ENCODE measurements at places on chromosomes 7 and 10. TPM values are rescaled to one million over a fixed set of nuclear protein-coding genes. Genes with fewer than 3 reads are reported as not detected.

GRCh38 chr10:116716381-116716780 is 26.0 kb downstream of the HSPA12A start:
- DNase-seq, result no peak

DNA sequence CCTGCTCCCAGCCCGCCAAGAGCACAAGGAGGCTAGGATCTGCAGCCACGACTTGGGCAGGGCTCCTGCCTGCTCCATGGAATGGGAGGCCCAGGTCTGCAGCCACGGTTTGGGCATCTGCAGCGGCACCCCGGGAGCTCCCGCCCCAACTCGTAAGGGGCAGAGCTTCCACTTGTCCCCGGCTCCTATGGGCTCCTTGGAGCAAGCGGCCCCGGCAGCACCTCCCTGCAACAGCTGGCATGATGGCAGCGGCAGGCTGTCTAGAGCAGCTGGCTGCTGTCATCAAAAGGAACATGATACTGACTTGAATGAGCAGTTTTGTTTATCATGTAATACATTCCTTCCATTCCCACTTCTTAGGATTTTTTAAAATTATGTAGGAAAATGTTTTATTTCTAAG is 684.0 kb upstream of the FOXK1 start:
- no peak for DNase-seq

DNA sequence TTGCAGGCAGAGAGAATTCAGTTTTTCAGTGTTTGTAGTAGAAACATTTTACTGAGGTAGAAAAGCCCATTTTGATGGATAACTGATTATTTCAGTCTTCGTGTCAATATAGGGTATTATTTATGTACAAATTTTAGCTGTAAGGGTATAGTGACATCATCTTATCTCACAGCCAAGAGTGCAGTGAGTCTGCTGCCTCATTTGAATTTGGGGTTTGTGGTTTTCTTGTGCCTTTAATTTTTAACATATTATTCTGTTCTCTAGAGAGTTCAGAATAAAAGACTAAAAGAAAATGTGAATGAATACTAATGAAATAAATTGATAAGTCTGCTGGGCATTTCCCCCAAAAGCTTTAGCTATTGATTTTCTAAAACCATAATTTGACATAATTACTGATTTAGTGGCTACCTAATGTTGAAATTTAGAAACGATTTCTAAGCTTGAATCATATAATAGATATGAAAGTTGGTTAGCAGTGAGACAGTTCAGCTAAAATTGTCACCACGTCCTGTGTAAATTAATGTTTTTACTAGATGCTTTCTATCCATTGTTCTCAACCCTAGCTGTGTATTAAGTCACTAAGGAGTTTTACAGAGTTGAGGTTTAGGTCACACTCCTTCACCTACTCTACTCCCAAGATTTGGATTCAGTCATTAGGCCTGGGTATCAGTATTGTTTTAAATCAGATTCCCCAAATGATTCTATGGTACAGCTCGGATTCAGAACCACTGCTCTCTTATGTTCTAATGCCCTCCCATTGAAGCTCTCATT is 37.3 kb downstream of the ACADSB start:
- DNase-seq, result no peak

The SLC26A5 gene
- total RNA-seq, result not detected
